Camera-type eye (tissue), 1 donor: ENCODE measurements at places on chromosomes 13 and 19. TPM values are rescaled to one million over a fixed set of nuclear protein-coding genes. Genes with fewer than 3 reads are reported as not detected.

BORA gene
- total RNA-seq, result 4.4 TPM

ZNF382 gene
- 74.7 TPM for total RNA-seq

ABCA7 gene
- 84.4 TPM for total RNA-seq

ENOX1 gene
- 7.5 TPM for total RNA-seq

SLITRK1 gene
- total RNA-seq, result 7.4 TPM
